ENCODE measurements at places on chromosomes 4 and X. TPM values are rescaled to one million over a fixed set of nuclear protein-coding genes. Genes with fewer than 3 reads are reported as not detected.
A peak's percentile ranks its signal among the peaks of the same experiment; 100 is the strongest.

- peak; percentile 51 for ATAC-seq
These were observed 10.7 kb downstream of the SEPTIN6 start for GRCh38 chrX:119682019-119682989.

GRCh38 chr4:1767770-1768366 lies 25.2 kb upstream of the FGFR3 start:
- ATAC-seq, result peak; percentile 39

GRCh38 chr4:183182873-183183725 lies 84.0 kb downstream of the WWC2 start:
- peak; percentile 84 for ATAC-seq

DNA sequence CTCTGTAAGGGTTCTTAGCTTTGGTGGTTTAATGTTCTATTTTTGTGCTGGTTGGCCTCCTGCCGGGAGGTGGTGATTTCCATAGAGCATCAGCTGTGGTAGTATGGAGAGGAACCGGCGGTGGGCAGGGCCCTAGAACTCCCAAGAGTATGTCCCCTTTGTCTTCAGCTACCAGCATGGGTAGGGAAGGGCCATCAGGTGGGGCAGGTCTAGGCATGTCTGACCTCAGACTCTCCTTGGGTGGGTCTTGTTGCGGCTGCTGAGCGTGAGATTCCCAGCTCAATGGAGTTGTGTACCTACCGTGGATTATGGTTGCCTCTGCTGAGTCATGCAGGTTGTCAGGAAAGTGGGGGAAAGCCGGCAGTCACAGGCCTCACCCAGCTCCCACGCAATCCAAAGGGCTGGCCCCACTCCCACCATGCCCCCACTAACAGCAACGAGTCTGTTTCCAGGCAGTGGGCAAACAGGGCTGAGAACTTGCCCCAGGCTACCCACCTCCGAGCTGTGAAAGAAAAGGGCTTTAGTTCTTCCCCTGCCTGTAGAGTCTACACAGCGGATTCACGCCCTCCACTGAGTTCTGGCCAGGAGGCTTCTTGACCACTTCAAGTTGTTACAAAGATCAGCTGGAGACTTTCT lies 235.9 kb downstream of the RPA4 start:
- no peak for ATAC-seq

TBC1D8B gene
- total RNA-seq, result 0.84 TPM
